Breast epithelium (tissue), 4 donors: ENCODE measurements at places on chromosomes 5 and 9. TPM values are rescaled to one million over a fixed set of nuclear protein-coding genes. Genes with fewer than 3 reads are reported as not detected.

DNA sequence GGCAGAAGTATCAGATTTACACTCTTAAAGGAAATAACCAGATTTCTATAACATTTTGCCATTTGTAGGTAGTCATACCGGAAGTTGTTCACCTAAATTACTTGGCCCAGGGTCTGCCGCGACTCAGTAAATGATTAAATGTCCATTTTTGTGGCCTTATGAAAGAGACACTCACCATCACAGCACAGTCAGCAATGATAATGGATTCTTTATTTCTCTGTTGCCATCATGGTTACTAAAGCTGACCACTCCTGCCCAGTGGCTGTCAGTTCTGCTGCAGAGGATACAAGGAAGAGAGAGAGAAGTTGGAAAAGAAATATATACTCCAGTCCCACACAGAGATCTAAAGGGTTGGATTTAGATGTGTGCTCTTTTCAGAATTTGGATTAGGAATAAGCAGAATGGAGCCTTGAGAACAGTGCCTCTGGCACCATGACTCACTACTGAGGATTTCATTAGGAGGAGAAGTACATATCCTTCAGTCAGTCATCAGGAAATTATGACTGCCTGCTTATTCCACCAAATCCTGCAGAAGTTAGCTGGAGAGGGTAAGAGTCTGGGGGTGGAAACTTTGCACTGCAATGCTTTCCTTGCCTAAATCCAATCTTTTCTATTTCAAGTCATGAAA, 72.8 kb upstream of the EFNA5 start:
- no peak overlapping the region for H3K27ac ChIP-seq
- H3K27me3 ChIP-seq, result no peaks in the 10 kb centered on the region
- H3K36me3 ChIP-seq, result no peaks in the 10 kb centered on the region
- H3K4me3 ChIP-seq, result no peak overlapping the region

GRCh38 chr5:10735569-10736276, 25.3 kb downstream of the DAP start:
- H3K4me3 ChIP-seq, result no peak overlapping the region
- H3K4me1 ChIP-seq, result no peaks in the 10 kb centered on the region
- no peaks in the 10 kb centered on the region for H3K36me3 ChIP-seq
- no peaks in the 10 kb centered on the region for H3K27me3 ChIP-seq
- DNase-seq, result no peak

- H3K36me3 ChIP-seq, result no peaks in the 10 kb centered on the region
- no peaks in the 10 kb centered on the region for H3K4me1 ChIP-seq
- DNase-seq, result no peak
- peak overlapping the region; percentile 99 for H3K27ac ChIP-seq
Observed at GRCh38 chr5:32446630-32447029, 2.1 kb upstream of the ZFR start.

DNA sequence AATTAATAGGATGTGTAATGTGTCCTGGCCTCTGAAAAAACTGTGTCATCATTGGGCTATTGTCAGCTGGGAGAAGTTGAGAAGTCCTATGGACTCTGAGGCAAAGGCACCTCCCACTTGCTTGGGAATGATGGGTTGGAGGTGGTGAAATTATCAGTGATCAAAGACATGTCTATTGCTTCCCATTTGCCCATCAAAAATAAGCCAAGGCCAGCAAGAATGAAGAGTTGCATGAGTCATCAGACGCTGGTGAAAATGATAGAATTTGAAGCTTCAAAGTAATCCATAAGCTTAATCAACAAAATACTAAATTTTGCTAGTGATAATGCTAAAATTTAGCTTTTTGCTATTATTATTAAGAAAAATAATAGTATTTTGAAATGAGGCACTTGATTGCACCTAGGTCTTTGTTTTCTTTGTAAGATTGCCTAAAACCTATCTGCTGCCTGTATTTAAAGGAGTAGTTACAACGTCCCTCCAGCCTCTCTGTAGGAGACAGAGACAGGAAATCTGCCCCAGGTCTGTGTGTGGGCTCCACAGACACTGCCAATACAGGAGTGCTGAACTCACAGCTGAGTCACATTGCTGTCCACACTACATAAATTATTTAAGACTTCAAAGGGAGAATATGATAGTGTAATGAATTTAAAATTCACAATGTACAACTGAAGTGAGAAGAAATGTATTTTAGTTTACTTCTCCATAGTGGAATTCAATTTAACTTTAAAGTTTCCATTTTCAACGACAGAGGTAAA, 48.4 kb upstream of the APC start:
- no peaks in the 10 kb centered on the region for H3K27me3 ChIP-seq
- no peak overlapping the region for H3K27ac ChIP-seq
- H3K4me3 ChIP-seq, result no peak overlapping the region
- no peak for DNase-seq

DNA sequence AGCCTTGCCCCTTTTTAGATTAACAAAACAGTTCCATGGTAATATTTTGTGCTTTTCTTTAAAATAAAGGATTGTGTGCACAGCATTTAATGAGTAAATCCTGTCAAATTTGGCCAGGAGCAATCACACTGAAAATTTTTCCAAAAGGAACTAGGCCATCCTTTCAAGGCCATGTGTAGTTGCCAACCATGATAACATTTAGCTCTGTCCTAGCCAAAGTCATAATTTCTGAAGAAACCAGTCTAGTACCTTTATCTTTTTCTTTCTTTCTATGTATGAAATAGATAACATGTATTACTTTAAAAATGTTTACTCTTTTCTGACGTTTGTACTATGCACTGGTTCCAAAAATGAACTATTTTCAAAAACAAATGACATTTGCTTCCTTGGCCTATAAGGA, 143.7 kb downstream of the PBX3 start:
- H3K4me1 ChIP-seq, result no peaks in the 10 kb centered on the region
- no peaks in the 10 kb centered on the region for H3K27me3 ChIP-seq
- DNase-seq, result no peak
- H3K27ac ChIP-seq, result no peak overlapping the region
- no peak overlapping the region for H3K4me3 ChIP-seq
- no peaks in the 10 kb centered on the region for H3K36me3 ChIP-seq

GRCh38 chr9:99513441-99514112, 291.5 kb downstream of the SEC61B start:
- no peak overlapping the region for H3K27ac ChIP-seq
- DNase-seq, result no peak
- no peak overlapping the region for H3K4me3 ChIP-seq
- no peaks in the 10 kb centered on the region for H3K36me3 ChIP-seq

DNA sequence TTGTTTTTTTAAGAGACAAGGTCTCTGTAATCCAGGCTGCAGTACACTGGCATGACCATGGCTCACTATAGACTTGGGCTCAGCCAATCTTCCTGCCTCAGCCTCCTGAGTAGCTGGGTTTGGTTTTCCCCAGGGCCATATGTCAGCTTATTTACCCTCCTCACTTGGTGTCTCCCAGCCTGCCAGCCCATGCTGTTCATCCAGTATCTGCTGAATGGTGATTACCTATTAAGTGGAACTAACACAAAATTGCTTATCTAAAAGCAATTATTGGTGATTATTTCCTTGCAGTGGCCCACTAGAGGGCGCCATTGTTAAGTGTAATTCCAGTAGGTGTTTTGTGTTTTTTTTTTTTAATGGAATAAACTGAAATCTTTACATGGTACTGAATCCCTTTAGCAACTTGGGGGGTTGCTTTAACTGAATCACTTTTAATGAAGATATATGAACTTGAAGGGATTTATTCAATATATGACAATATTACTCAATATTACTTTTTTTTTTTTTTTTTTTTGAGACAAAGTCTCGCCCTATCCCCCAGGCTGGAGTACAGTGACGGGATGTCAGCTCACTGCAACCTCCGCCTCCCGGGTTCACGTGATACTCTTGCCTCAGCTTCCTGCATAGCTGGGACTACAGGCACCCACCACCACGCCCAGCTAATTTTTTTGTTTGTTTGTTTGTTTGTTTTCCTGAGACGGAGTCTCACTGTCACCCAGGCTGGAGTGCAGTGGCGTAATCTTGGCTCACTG, 13.8 kb downstream of the EXOSC2 start:
- no peak for DNase-seq
- no peak overlapping the region for H3K4me3 ChIP-seq
- no peaks in the 10 kb centered on the region for H3K36me3 ChIP-seq
- H3K27me3 ChIP-seq, result no peaks in the 10 kb centered on the region
- no peak overlapping the region for H3K27ac ChIP-seq

DNA sequence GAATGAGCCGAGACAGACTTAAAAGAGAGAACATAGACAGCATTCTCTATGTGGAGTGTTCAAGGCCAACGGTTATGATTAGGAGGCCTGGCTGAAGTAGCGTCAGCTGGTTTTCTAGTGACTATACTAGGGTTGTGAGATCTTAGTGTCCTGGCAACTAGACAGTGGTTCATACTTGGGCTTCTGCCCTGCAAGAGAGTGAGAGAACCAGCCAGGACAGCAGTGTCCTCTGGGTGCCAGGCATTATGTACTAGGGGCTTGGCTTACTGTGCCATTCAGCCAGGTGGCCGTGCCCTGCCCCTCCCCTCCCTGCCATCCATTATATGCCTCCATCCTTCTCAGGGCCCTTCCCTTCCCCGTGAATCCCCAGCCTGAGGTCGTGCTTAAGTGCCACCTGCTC, 56.8 kb downstream of the TRIO start:
- H3K4me3 ChIP-seq, result no peak overlapping the region
- H3K36me3 ChIP-seq, result no peaks in the 10 kb centered on the region
- no peaks in the 10 kb centered on the region for H3K27me3 ChIP-seq
- no peak for DNase-seq
- peaks cover 5% of the 10 kb centered on the region for H3K4me1 ChIP-seq

DNA sequence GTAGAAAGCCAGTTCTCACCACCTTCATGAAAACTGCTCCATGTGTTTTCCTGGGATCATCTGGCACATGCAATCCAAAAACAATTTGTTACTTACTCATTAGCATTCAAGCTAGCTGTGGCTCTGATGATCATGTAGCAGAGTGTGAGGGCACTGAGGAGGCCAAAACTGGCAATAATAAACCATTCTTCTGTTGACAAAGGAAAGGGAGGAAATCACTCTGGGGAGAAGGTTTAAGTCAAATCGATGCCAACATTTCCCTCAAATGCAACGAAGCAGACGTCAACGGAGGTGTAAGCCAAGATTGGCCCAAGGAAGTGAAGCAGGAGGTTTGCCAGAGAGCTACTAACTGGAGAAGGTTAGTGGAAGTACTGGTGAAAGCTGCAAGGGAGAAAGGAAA, 55.7 kb upstream of the TBC1D9B start:
- H3K4me1 ChIP-seq, result no peaks in the 10 kb centered on the region
- H3K36me3 ChIP-seq, result peaks cover 11% of the 10 kb centered on the region
- H3K4me3 ChIP-seq, result no peak overlapping the region
- no peak overlapping the region for H3K27ac ChIP-seq

DNA sequence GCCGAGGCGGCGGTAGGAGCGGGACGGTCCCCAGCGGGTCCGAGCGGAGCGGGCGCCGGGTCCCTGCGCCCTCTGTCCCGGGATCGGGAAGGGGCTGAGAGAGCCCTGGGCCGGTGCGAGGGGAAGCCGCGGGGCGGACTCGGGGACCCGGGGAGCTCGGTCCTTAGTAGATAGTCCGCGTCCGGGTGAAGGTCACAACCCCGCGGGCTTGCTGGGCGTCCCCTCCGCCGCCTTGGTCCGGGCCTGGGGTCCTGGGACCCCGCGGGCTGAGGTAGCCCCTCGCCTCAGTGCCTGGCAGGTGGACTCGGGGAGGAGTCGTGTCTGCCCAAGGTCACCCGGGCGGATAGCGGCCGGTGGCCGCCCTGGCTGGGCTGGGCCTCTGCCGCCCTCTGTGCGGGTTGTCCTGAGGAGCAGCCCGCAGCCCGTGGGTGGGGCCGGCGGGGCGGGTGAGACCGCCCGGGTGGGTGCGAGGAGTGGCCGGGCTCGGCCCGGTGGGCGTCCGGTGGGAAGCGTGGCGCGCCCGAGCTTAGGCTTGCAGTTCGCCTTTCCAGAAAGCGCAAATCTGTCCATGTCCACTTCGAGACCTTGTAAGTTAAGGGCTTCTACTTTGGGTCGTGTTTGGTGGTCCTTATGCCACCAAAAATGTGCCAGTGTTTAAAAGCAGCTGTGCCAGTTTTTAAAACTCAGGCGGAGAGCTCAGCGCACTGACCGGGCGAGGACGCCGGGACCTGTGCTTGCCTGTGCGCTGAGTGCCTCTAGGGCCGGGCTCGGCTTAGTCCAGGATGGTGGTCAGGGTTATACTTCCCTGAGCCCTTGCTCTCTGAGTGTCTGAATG, 554 bp downstream of the SDHA start:
- no peaks in the 10 kb centered on the region for H3K4me1 ChIP-seq
- H3K4me3 ChIP-seq, result peak overlapping the region; percentile 99
- H3K27me3 ChIP-seq, result no peaks in the 10 kb centered on the region
- DNase-seq, result no peak
- H3K27ac ChIP-seq, result peak overlapping the region; percentile 86

DNA sequence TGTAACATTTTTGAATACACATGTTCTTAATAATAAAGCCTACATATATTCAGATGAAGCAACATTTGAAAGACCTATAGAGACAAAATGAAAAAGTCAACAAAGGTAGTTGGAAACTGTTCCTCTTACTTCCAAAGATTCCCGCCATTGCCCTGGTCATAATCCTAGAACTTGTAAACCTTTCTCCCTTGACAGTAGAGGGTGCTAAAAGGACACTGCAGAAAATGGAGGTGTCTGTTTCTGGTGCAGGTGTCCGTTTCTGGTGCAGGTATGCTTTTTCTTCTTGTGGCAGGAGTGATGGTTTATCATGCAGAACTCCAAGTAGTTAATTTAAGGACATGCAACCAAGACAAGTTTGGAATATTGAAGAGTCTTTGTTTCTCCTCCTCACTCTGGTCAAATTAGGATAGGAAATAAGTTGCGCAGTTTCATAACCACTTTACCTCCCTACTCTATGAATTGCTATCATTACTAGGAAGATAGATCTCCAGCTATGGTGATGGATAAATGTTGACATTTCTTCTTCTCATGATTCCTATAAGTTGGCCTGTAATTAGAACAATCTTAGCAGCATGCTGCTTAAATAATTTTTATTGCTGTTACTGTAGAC, 56.0 kb upstream of the FAM174A start:
- no peaks in the 10 kb centered on the region for H3K4me1 ChIP-seq
- no peak overlapping the region for H3K27ac ChIP-seq
- no peak for DNase-seq
- H3K36me3 ChIP-seq, result no peaks in the 10 kb centered on the region
- H3K27me3 ChIP-seq, result no peaks in the 10 kb centered on the region
- H3K4me3 ChIP-seq, result no peak overlapping the region

GRCh38 chr9:97527626-97528528, 26.4 kb downstream of the TMOD1 start:
- no peak for DNase-seq
- peaks cover 6% of the 10 kb centered on the region for H3K4me1 ChIP-seq
- no peak overlapping the region for H3K4me3 ChIP-seq
- H3K36me3 ChIP-seq, result no peaks in the 10 kb centered on the region
- peak overlapping the region; percentile 82 for H3K27ac ChIP-seq

The HSD17B4 gene
- total RNA-seq, result 173 TPM

The CAMK4 gene
- total RNA-seq, result 0.98 TPM

The LRRC19 gene
- total RNA-seq, result not detected

The EGFLAM gene
- total RNA-seq, result 19.5 TPM

The SPAAR gene
- total RNA-seq, result 13.4 TPM

The NNT gene
- total RNA-seq, result 137 TPM

The PCDHGB6 gene
- 10.8 TPM for total RNA-seq

The ERBIN gene
- total RNA-seq, result 131 TPM

The TLE1 gene
- 52.1 TPM for total RNA-seq

The IER5L gene
- 18.1 TPM for total RNA-seq

The GNA14 gene
- 2.9 TPM for total RNA-seq

The BAAT gene
- not detected for total RNA-seq

The SGTB gene
- 8.2 TPM for total RNA-seq

The SPATA24 gene
- 0.98 TPM for total RNA-seq
